ENCODE measurements at places on chromosomes 13 and 19.

DNA sequence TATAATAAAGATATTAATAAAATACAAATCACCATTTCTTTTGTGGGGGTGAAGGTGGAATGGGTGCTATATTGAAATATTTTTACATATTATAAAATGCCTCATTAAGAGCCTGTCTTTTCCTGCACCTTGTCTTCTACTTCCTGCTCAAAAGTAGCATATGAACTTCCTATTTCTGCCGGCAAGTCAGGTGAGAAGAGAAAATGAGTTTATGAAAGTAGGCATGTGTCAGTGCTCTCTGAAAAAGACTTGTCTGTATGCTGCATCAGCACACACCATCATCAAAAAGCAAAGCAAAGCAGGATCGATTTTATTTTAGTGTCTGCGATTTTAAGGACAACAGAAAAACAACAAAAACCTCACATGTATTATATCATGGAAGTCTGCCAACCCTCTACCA lies 114.2 kb downstream of the RAP2A start:
- no peak for DNase-seq
- no peak overlapping the region for H3K4me3 ChIP-seq
- H3K27ac ChIP-seq, result no peak overlapping the region
- peaks cover 4% of the 10 kb centered on the region for H3K27me3 ChIP-seq
- no peaks in the 10 kb centered on the region for H3K4me1 ChIP-seq

- no peaks in the 10 kb centered on the region for H3K27me3 ChIP-seq
- H3K36me3 ChIP-seq, result no peaks in the 10 kb centered on the region
- H3K27ac ChIP-seq, result no peak overlapping the region
These were observed 330.2 kb downstream of the DNAJC15 start for GRCh38 chr13:43353631-43354030.

DNA sequence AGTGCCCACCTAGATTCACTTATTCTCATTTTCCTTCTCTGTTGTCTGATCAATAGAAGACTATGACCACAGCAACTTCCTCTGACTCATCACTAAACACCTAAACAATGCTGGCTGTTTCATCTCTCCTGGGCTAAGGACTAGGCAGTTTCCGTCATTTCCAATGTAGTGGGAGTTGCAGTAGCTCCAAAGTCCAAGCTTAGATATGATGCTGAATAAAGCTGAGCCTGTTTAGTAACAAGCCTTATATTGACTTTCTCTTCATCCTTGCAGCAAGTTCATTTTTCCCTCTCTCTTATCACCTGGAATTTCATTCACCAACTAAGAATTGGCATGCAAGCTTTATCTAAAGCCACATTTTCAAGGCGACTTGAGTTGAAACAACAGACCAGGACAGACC lies 53.5 kb upstream of the PCDH9 start:
- H3K4me3 ChIP-seq, result no peak overlapping the region
- H3K36me3 ChIP-seq, result no peaks in the 10 kb centered on the region
- no peak overlapping the region for H3K27ac ChIP-seq
- no peaks in the 10 kb centered on the region for H3K4me1 ChIP-seq

GRCh38 chr13:33636955-33637670 lies 180.8 kb upstream of the RFC3 start:
- peak; percentile 10 for DNase-seq
- H3K36me3 ChIP-seq, result no peaks in the 10 kb centered on the region
- H3K27ac ChIP-seq, result peak overlapping the region; percentile 47

GRCh38 chr13:91351980-91352379 lies 4.5 kb downstream of the MIR17HG start:
- H3K4me3 ChIP-seq, result no peak overlapping the region
- DNase-seq, result no peak
- peaks cover 27% of the 10 kb centered on the region for H3K4me1 ChIP-seq

DNA sequence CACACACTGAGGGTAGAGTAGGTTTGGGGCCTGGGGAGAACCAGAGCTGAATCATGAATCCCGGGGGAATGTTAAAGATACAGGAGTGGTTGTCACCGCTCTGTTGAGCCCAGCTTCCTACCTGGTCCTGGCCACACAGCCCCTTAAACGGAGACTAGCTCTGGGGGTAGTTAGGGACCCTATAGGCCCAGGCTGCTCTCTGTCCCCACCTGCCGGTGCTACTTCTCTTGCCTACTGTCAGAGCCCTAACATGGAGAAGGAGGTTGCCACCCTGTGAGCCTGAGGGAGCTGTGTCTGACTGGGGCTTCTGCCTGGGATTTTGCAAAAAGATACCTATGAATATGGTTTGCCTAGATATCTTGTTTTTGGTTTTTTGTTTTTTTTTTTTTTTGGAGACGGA lies 36.6 kb upstream of the ZNF429 start:
- no peaks in the 10 kb centered on the region for H3K27me3 ChIP-seq
- no peaks in the 10 kb centered on the region for H3K4me1 ChIP-seq
- no peak for DNase-seq
- no peak overlapping the region for H3K27ac ChIP-seq

- peak; percentile 2 for DNase-seq
- H3K27ac ChIP-seq, result no peak overlapping the region
- H3K36me3 ChIP-seq, result no peaks in the 10 kb centered on the region
- peaks cover 7% of the 10 kb centered on the region for H3K4me1 ChIP-seq
These were observed 355.8 kb upstream of the HTR2A start for GRCh38 chr13:47252627-47253026.

DNA sequence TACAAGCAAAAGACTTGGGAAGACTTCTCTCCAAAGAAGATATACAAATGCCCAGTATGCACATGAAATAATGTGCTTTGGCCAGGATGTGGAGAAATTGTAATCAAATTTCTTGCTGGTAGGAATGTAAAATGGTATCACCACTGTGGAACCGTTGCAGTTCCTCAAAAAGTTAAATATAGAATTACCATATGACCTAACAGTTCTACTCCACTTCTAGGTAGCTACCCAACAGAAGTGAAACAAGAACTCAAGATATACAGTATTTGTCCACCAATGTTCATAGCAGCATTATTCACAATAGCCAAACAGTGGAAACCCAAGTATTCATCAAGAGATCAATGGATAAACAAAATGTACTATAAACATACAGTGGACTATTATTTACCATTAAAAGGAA lies 95.0 kb upstream of the KLF5 start:
- H3K4me3 ChIP-seq, result no peak overlapping the region
- DNase-seq, result no peak
- H3K4me1 ChIP-seq, result peaks cover 7% of the 10 kb centered on the region
- H3K27me3 ChIP-seq, result no peaks in the 10 kb centered on the region
- H3K36me3 ChIP-seq, result no peaks in the 10 kb centered on the region
- no peak overlapping the region for H3K27ac ChIP-seq

GRCh38 chr19:45250832-45251451 lies at the start of gene MARK4:
Gene MARK4 (plus strand): TSS chr19:45251271. CDS start chr19:45251589, 318 bp downstream.
- H3K36me3 ChIP-seq, result no peaks in the 10 kb centered on the region
- peak within 1 kb of the TSS; percentile 92 for H3K4me3 ChIP-seq
- peaks cover 37% of the 10 kb centered on the region for H3K4me1 ChIP-seq
- peak; percentile 8 for DNase-seq

GRCh38 chr13:77339408-77339807 lies 12.5 kb upstream of the MYCBP2 start:
- peaks cover 11% of the 10 kb centered on the region for H3K27me3 ChIP-seq
- DNase-seq, result no peak
- H3K27ac ChIP-seq, result no peak overlapping the region
- H3K36me3 ChIP-seq, result no peaks in the 10 kb centered on the region
- H3K4me1 ChIP-seq, result no peaks in the 10 kb centered on the region
- H3K4me3 ChIP-seq, result no peak overlapping the region

DNA sequence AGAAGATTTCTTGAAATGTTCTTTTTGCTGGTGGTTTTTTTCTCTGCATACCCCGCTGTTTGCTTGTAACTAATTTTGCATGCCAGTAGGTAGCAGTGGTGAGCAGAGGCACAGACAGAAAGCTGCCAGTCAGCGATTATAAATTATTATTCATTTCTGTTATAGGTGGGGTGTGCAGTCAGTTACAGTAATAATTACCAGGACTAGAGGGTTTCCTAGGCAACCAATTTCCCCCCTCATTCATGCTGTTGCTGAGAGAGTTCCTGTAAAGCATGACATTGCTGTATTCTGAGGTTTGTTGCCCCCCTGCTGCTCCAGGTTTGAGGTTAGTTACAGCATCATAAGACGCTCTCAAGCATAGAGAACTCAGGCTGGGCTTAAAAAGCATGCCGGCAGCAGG lies 104.5 kb downstream of the URI1 start:
- no peaks in the 10 kb centered on the region for H3K4me1 ChIP-seq
- H3K27ac ChIP-seq, result no peak overlapping the region
- no peak overlapping the region for H3K4me3 ChIP-seq
- peaks cover 3% of the 10 kb centered on the region for H3K36me3 ChIP-seq
- no peak for DNase-seq

GRCh38 chr19:29665826-29666577 lies 741 bp downstream of the PLEKHF1 start:
- 0 out of 2 replicates have a peak, but pooled peaks cover 1% of the 10 kb centered on the region for H3K36me3 ChIP-seq
- peaks cover 43% of the 10 kb centered on the region for H3K4me1 ChIP-seq
- peak overlapping the region; percentile 91 for H3K4me3 ChIP-seq
- DNase-seq, result peak; percentile 14
- 0 out of 2 replicates have a peak, but pooled peaks cover 2% of the 10 kb centered on the region for H3K27me3 ChIP-seq

DNA sequence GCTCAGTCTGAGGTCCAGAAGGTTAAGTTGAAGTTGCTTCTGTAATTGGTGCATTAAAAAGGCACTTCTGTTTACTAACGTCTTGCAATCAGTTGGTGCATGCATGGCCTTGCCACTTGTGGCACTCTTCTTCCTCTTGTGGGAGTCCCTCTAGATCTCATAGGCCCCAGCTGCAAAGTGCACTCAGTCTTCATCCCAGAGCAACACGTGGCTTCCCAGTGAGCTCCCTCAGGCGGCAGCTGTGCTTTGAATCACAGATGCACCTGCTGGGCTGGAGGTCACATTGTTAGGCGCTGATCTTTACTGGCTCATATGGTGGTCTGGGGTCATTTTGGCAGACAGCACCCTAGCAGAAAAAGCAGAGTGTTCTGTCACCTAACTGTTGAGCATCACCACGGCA lies 215.7 kb downstream of the ZNF536 start:
- peaks cover 14% of the 10 kb centered on the region for H3K36me3 ChIP-seq
- no peak for DNase-seq
- H3K27me3 ChIP-seq, result no peaks in the 10 kb centered on the region
- H3K4me1 ChIP-seq, result no peaks in the 10 kb centered on the region
- H3K27ac ChIP-seq, result no peak overlapping the region

DNA sequence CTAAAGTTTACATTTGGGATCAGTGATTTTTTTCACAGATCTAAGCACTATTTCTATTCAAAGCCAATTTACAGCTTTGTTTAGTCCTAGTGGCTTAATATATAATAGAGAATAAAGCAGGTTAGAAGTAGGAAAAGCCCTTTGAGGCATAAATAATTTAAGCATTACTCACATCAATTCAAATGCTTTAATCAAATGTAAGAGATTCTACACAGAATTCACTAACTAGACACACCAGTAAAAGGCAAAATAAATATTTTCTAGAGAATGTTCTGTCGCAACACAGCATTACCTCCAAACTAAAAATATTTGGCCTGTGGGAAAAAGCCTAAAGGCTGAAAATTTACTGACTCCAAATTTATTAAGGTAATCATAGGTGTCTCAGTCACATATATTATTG lies 31.3 kb downstream of the KCTD12 start:
- no peak overlapping the region for H3K4me3 ChIP-seq
- H3K27ac ChIP-seq, result no peak overlapping the region
- H3K36me3 ChIP-seq, result no peaks in the 10 kb centered on the region
- DNase-seq, result peak; percentile 21
- H3K4me1 ChIP-seq, result peaks cover 21% of the 10 kb centered on the region

DNA sequence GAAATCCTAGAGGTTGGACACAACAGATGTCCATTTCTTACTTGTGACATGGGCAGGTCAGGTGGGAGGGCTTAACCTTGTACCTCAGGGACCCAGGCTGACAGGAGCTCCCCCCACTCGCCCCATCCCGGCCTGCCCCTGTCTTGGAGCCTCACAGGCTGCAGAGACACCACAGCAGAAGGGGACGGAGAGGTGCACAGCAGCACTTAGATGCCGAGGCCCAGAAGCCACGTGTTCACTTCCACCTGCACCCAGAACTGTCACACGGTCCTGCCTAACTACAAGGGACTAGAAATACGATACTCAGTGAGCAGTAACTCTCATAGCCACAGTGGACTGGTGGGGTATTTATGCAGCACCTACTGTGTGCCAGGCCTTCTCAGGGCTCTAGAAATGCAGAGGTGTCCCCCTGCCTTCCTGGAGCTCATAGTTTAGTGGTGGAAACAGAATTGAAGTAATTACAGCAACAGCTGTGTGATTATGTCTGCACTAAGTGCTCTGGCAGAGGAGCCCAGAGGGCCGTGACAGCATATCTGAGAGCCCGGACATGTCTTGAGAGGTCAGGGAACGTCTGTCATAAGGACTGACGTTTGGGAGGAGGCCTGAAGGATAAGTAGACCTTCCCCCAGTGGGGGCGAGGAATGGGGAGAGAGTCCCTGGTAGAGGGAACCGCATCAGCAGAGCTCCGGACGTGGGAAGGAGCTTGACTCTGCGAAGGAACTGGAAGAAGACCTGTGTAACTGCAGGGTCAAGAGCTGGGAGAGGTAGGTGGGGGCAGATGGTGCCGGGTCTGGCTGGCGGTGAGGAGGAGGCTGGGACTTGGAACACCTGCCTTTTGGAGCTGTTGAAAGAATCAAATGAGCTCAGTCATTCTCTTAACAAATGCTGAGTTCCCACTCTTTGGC lies 130.0 kb downstream of the SIPA1L3 start:
- DNase-seq, result no peak
- peaks cover 9% of the 10 kb centered on the region for H3K36me3 ChIP-seq
- no peaks in the 10 kb centered on the region for H3K27me3 ChIP-seq

- peaks cover 29% of the 10 kb centered on the region for H3K36me3 ChIP-seq
- peak overlapping the region; percentile 34 for H3K4me3 ChIP-seq
- H3K27me3 ChIP-seq, result no peaks in the 10 kb centered on the region
- peak; percentile 55 for DNase-seq
- H3K4me1 ChIP-seq, result peaks cover 38% of the 10 kb centered on the region
- H3K27ac ChIP-seq, result peak overlapping the region; percentile 85
These were observed 74.6 kb upstream of the NPAS1 start for GRCh38 chr19:46944918-46945628.
